ENCODE measurements at places on chromosomes 16 and 17. TPM values are rescaled to one million over a fixed set of nuclear protein-coding genes. Genes with fewer than 3 reads are reported as not detected.

Gene SLC6A4
- polyA plus RNA-seq, result 0.29 TPM

Gene CCL7
- polyA plus RNA-seq, result not detected

DNA sequence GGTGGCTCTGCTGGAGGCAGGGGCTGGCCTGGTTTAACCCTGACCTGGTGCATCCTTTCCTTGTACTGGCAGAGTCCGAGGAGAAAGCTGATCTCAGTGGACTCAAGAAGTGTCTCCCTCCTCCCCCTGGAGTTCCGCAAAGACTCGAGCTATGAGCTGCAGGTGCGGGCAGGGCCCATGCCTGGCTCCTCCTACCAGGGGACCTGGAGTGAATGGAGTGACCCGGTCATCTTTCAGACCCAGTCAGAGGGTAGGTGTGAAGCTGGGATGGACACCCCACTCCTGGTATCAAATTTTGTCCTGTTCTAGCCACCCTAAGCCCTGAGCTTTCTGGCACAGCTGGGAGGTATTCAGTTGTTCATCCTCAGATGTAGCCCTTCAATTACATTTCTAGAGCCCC, 42.5 kb downstream of the IL21R start:
- DNase-seq, result no peak

- DNase-seq, result no peak
Measured at GRCh38 chr17:12734926-12735325, 54.4 kb upstream of the ARHGAP44 start.

DNA sequence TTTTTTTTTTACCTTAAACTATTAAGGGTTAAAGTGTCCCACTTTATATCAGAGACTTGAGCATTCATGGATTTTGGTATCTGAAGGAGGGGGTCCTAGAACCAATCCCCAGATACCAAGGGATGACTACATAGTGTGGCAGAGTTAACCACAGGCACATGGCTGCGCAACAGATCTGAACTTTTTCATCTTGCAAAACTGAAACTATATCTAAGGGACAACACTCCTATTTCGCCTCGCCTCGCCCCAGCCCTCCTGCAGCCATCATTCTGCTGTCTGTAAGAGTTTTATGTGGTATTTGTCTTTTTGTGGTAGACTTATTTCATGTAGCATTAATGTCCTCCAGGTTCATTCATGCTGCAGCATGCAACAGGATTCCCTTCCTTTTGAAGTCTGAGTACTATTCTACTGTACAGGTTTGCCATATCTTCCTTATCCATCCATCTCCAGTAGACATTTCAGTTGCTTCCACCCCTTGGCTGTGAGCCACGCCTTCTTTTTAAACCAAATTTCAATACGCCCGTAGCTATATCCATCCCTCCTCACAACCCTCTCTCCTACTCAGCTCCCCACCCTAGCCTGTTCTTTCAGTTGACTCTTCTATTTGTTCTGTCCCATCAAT, 53.2 kb downstream of the AMFR start:
- DNase-seq, result no peak

Gene NPTX1
- 0.19 TPM for polyA plus RNA-seq

Gene KREMEN2
- polyA plus RNA-seq, result 6.1 TPM

- DNase-seq, result no peak
Measured at GRCh38 chr16:20147091-20147490, 73.4 kb upstream of the GPR139 start.

DNA sequence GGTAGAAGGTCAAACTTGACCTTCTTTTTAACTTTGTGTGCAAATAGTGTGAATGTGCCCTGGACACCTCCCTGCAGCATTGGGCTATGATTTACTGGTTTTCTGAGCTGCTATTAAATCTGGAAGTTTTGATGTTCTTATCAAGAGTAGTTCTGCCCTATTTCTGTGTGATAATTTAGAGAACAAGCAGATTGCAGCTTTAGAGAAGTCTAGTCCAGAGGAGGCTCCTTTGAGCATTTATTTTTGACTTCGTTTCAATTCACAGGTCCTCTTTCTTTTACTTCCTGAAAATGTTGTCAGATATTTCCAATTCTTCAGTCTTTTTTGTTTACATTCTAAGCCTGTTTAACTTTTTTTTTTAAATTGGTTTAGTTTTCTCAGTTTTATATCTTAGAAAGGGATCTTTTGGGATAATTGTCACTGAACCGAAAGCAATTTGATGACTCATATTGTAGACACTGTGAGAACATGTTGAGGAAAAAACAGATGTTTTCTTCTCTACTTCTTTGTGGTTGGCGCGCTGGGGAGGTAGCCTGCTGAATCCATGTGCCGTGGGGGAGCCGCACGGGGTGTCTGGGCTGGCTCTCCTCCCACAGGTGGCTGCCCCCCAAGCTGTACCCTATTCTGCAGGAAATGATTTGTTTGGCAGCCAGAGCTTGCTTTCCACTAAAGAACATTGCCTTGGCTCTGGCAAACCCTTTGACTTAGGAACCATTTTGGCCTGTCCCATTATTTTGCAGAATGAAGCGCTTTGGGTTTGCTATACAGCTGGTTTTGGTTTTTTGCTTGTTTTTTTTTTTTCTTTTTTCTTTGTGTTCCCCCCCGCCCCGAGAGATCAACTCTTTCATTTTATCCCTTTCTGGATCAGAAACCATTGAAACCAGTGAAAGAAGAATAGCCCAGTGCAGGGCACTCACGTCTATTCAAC, 53.4 kb downstream of the MFSD11 start:
- DNase-seq, result peak; percentile 13

Gene PDILT
- polyA plus RNA-seq, result not detected

All from muscle of back (tissue), 13 donors.